Kidney epithelial cell (primary cell): ENCODE measurements at places on chromosomes 7 and 10. TPM values are rescaled to one million over a fixed set of nuclear protein-coding genes. Genes with fewer than 3 reads are reported as not detected.

GRCh38 chr10:60291344-60291930 lies 98.2 kb downstream of the ANK3 start:
- DNase-seq: no peak

GRCh38 chr7:64849924-64850499 lies 53.1 kb upstream of the ZNF273 start:
- DNase-seq: no peak

DNA sequence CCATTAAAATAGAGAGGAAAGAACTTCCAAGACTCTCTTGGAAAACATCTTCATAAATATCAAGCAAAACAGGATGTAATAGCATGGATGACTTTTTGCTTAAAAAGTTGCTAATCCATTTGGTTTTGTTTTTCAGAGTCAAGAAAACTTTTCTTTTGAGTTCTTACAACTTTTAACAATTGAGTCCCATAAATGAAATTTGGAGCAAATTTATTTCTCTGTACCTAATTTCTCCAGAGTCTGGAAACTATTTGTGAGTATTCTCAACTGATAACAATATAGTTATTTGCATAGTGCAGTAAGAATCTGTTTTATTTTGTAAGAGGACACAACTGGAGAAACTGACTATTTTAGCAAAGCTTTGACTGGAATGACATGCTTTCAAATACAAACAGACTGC lies 606.3 kb upstream of the IGFBP3 start:
- no peak for DNase-seq

- no peak for DNase-seq
Measured at GRCh38 chr10:49741108-49741995, 20.8 kb downstream of the OGDHL start.

- no peak for DNase-seq
Measured at GRCh38 chr7:1705856-1706255, 35.8 kb downstream of the ELFN1 start.

DNA sequence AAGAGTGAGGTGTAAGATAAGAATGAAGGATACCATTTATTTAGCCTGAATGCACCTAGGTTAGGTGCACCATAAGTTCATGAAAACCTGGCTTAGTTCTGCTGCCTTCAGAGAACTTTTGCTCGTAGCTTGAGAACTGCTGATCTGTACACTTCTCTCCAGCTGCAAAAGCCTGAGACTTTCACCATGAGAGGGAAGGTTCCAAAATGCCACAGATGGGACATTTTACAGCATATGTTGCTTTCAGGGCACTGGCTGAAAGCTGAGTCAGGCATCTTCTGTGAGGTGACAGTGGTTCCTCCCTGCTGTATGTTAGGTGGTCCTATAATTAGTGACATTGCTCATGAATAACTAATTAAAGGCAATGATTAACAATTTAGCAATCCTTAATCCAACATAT lies 298.3 kb downstream of the GALNT17 start:
- DNase-seq: no peak

GRCh38 chr10:113905756-113906155 lies 51.3 kb downstream of the NHLRC2 start:
- DNase-seq: no peak

- DNase-seq: no peak
Measured at GRCh38 chr7:75534727-75535307, 42.7 kb downstream of the SPDYE5 start.

DNA sequence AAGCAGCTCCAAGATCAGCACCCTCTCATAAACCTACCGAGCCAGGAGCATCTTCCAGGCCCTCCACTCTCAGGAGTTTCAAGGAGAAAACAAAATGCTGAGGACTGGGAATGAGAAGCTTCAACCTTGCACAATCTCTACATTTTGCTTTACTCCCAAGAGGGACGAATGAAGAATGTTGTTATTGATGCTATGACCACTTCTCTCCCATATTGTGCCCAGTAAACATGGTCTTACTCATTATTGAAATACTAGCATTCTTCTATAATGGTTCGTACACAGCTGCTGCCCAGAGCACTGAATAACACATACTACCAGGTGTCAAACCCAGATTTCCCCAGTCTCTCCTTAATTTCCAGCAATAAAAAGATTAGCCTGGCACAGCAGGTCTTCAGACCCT lies 63.4 kb upstream of the BET1 start:
- DNase-seq: no peak

GRCh38 chr10:130141460-130141859 lies 5.3 kb downstream of the GLRX3 start:
- no peak for DNase-seq

GRCh38 chr7:81140252-81140651 lies 221.4 kb upstream of the SEMA3C start:
- DNase-seq: no peak

The SSC4D gene
- 5.4 and 6.4 TPM in 2 replicates for total RNA-seq

The CLCN1 gene
- total RNA-seq: not detected in 2 replicates

The AGR3 gene
- total RNA-seq: not detected in 2 replicates

The TMEM213 gene
- not detected in 2 replicates for total RNA-seq

The COBL gene
- total RNA-seq: 6.4 and 7.1 TPM in 2 replicates

The RPEL1 gene
- 0.04 TPM in 1 of 2 replicates, not detected in the other for total RNA-seq

The KIAA1549 gene
- 5.8 and 7.6 TPM in 2 replicates for total RNA-seq

The PPP1R9A gene
- 13.3 and 19.9 TPM in 2 replicates for total RNA-seq

The RNF133 gene
- 0.68 TPM in 1 of 2 replicates, not detected in the other for total RNA-seq
